Activated naive CD4-positive, alpha-beta T cell (primary cell): ENCODE measurements at places on chromosomes 11 and 22.

DNA sequence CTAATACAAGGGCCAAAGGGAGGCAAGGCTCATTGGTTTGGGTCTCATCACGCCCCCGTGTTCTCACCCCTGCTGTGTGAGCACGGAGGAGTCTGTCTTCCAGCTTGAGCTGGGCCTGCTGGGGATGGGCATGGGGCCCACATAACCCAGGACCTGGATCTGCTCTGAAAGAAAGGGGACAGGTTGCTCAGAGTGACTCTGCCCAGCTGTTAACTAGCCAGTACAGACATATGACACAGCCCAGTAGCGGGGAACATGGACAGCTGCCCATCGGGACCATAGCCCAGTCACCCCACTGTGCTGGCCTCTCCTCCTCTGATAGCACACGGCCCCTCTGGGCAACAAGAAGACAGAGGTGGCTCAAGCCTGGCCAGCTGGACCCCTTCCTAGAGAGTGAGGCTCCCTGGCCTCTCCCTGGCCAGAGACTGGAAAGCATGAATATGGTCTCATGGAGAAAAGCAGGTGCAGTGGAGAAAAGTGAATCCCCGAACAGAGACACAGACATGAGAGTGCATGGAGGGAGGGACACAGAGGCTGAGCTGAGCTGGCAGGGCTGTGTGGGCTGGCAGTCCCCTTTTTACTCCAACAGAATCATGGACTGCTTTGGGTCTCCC lies 973.9 kb downstream of the BRD1 start:
- DNase-seq, result no peak

DNA sequence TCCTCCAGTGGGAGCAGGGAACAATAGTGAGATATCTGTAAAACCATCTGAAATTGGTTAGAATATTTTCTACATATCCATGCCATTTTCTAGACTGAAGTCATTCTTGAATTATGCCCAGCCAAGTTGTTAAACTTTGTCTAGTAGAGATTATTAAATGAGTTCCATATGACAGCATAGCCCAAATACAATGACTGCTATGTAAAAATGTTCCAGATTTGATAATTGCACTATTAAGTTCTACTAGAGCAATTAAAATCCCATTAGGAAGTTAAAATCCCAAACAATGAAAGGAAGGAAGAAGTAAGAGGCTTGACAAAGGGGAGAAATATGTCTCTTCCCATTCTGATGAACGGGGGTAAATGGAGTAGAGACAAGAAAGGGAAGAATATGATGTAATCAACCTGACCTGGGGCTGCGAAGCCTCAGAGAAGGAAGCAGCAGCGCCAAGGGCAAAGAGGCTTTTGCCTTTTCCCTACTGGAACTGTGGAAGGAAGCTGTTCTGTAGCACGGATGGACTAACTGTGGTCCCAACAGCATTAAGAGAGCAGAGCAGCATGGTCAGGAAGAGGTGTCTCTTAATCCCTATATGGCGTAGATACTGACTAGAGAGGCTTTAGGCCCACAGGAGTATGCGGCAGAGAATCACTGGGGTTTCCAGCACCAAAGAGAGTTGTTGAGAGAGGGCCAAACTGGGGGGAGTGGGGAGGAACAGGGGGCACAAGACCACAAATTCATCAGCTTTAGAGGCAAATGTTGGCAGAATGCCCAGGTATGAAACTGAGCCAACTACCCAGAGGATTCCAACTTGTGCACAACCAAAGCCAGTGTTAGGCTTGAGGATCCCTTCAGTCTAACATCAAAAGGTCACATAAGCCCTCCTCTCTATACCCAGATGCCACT lies 26.7 kb downstream of the RRP8 start:
- DNase-seq, result no peak

GRCh38 chr11:68942095-68942620 lies 38.5 kb downstream of the IGHMBP2 start:
- DNase-seq, result no peak

DNA sequence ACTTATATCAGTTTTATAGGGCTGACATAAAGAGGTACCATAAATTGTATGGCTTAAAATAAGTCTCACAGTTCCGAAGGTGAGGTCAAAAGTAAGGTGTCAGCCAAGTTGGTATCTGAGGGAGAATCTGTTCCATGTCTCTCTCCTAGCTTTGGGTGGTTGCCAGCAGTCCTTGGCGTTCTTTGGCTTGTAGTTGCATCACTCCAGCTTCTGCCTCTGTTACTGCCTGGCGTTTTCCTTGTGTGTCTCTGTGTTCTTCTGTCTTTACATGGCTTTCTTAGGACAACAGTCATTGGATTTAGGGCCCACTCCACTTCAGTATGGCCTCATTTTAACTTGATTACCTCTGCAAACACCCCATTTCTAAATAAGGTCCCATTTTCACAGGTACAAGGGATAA lies 16.7 kb downstream of the MMP7 start:
- DNase-seq, result no peak

DNA sequence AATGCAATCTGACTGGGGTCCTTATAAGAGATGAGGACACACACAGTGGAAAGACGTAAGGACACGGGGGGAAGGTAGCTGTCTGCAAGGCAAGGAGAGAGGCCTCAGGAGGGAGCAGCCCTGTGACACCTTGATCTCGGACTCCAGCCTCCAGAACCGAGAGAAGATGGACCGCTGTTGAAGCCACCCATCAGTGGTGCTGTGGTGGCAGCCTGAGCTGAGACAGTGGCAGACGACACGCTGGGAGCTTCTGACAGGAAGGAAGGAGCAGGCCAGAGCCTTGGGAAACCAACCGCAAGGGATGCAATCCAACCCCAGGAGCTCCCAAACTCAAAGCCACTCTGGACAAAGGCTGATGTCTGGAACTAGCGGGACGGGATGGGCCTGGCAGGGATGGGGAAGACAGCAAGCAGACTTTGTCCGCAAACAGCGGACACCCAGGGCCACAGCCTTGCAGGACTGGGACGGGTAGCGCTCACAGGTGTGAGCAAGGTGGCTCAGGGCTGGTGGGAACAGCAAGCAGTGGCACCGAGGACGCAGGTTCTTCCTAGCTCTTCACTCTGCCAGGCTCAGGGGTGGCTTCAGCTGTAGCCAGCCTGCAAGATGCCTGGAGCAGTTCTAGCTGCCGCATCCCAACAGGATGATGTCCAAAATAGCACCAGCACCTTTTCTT lies 10.9 kb downstream of the LTO1 start:
- no peak for DNase-seq
